Neural crest cell (in vitro differentiated cells): ENCODE measurements at places on chromosomes 2 and 18. TPM values are rescaled to one million over a fixed set of nuclear protein-coding genes. Genes with fewer than 3 reads are reported as not detected.

- DNase-seq, result no peak
These were observed 175.5 kb downstream of the SETBP1 start for GRCh38 chr18:44856157-44856556.

- DNase-seq, result no peak
These were observed 66.7 kb downstream of the DNMT3A start for GRCh38 chr2:25274868-25275574.

DTNB gene
- total RNA-seq, result 28.9 and 29.5 TPM in 2 replicates

- no peak for DNase-seq
These were observed 31.5 kb downstream of the CXCR4 start for GRCh38 chr2:136086253-136087016.

STPG4 gene
- total RNA-seq, result 0.26 and 0.34 TPM in 2 replicates

ADD2 gene
- total RNA-seq, result 31.6 and 31.8 TPM in 2 replicates

DNA sequence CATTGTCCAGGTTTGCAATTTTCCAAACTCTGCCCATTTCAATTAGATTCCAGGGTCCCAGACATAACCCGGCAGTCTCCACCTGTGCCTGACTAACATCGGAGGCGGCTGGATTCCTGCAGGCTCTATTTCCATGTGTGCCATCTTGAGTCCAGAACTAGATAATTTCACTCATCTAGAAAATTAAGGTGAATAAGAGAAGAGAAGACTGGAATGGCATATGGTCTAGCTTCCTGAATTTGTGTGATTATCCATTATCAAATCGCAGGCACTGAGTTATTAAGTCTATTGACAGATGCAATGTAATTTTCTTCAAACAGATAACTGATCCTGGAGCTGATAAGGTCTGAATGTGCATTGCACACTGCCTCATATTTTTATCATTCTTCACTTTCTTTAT lies 305.2 kb downstream of the ETAA1 start:
- DNase-seq, result no peak

HAAO gene
- 3.5 and 4.9 TPM in 2 replicates for total RNA-seq

DNA sequence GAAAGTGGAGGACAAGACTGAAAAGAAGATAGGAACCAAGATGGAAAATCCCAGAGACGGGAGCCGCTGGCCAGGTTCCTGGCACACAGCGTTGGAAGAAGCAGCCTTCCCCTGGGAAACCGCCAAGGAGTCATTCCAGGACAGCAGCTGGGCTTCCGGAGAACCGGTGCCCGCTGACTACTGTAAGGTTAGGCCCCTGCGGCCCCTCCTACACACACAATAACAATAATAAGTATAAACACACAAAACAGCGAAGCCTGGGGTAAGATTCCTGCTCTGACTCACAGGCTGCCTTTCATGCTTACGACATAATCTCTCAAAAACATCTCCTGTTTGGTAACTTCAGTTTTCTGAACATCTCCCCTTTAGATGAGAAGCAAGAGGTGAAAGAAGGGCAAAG lies 28.1 kb upstream of the MYCN start:
- no peak for DNase-seq

DNA sequence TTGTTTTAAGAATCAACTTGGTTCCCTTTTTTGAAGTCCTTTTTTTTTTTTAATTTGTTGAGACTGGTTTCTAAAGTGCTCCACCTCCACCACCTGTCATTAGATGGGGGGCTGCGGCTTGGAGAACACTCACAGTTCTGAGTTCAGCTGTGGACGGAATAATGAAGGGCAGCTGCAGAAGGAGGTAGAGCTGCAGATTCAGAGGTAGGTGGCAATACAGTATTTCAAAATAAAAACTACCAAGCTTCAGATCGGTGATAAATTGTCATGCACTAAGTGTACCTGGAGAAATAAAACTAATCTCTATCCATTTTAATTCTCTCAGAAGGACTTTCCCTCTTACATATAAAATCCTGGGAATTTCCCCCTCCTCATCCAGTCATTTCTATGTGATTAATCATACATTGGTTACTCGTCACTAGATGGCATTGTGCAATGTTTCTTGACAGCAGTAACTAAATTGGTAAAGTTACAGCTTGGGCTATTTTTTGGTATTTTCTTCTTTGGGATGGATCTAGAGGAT lies 81.1 kb upstream of the SLC39A10 start:
- no peak for DNase-seq

TSPYL6 gene
- not detected in 2 replicates for total RNA-seq

- DNase-seq, result no peak
These were observed 97.1 kb downstream of the LIPG start for GRCh38 chr18:49658823-49659404.

SEPTIN10 gene
- 99.5 and 104 TPM in 2 replicates for total RNA-seq

DSG4 gene
- total RNA-seq, result not detected in 2 replicates

DNA sequence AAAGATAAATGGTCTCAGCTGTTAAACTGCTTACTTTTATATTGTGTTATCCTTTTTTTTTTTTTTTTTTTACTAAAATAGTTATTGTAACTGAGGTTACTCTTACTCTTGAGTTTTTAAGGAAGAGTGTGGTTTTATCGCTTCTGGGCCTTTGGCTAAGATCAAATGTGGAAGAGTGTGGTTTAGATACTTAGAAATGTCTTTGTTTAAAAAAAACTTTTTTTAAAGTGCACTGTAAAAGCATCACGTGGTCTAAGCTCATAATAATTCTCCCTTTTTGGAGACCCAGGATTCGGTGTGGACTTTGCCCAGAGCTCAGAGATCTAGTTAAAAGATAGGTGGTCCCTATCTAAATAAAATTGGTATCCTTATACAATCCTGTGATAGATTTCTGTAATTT lies 11.9 kb upstream of the OXER1 start:
- no peak for DNase-seq

CD302 gene
- 1.0 TPM in 2 replicates for total RNA-seq

GRCh38 chr2:213723041-213723560 lies 438.8 kb downstream of the SPAG16 start:
- DNase-seq, result no peak
